ENCODE measurements at places on chromosomes 2 and 18. TPM values are rescaled to one million over a fixed set of nuclear protein-coding genes. Genes with fewer than 3 reads are reported as not detected.

The DPP4 gene
- total RNA-seq: 2.9 TPM

GRCh38 chr2:64414736-64415435, 39.1 kb upstream of the LGALSL start:
- no peak for DNase-seq

GRCh38 chr2:122180972-122181371, 425.5 kb downstream of the TSN start:
- no peak for DNase-seq

DNA sequence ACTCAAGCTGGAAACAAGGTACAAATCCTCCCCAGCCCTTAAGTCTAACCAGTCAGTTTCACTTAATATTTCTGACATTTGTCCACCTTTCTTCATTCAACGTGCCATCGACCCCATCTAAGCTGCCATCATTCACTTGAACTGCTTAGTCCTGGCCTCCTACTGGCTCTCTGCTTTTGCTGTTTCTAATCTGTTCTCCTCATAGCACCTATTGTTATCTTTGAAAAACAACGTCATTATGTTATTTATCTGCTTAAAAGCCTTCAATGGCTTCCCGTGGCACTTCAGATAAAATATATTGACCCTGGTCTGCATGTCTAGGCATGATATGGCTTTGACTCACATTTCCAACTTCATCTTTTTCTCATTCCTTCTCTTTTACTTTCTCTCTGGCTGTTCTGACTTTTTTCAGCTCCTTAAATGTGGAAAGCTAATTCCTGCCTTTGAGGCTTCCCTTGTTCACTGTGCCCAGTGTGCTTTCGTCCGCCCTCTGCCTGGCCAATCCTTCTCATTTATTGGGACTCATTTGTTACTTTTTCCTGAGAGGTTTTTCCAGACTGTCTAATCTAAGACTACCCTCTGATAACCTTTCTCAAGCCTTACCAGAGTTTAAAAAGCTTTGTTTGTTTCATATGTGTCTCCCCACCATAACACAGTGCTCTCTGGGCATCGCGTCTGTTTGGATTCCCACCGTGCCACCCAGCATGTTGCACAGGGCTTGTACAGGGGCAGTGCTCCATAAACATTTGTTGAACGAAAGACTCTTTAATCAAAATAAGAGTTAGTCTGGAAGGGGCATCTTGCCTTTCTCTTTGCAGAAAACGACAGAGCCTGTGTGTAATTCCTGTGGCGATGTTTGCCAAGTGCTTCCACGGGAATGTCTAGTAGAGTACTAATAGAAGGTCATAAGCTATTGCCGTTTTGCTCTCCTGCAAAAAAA, 183.9 kb downstream of the FMNL2 start:
- peak; percentile 66 for DNase-seq

The RFX8 gene
- not detected for total RNA-seq

GRCh38 chr18:74651327-74652128, 53.9 kb downstream of the ZNF407 start:
- no peak for DNase-seq

The IL36A gene
- total RNA-seq: 6.3 TPM

The QPCT gene
- 7.6 TPM for total RNA-seq

- no peak for DNase-seq
Observed at GRCh38 chr2:201472411-201472810, 20.9 kb downstream of the STRADB start.

The UGT1A10 gene
- not detected for total RNA-seq

The DSC3 gene
- 193 TPM for total RNA-seq

DNA sequence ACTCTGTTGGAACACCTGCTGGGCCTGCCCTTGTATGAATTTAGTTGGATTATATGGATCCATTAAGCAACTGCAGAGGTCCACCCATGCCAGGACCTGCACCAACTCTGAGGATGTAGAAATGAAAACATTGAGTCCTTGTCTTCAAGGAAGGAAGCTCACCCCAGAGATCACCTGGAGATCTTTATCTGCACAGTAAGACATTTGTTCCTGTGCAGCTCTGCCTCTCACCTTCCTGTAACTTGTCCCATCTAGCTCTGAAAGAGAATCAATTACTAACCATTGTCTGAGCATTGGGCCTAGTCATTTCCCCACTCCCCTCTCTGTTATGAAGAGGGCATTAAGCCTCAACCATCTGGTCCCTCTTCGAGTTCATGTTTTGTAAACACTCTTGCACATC, 105.2 kb upstream of the YWHAQ start:
- DNase-seq: no peak

- no peak for DNase-seq
Observed at GRCh38 chr2:230957756-230958391, 32.8 kb upstream of the GPR55 start.

DNA sequence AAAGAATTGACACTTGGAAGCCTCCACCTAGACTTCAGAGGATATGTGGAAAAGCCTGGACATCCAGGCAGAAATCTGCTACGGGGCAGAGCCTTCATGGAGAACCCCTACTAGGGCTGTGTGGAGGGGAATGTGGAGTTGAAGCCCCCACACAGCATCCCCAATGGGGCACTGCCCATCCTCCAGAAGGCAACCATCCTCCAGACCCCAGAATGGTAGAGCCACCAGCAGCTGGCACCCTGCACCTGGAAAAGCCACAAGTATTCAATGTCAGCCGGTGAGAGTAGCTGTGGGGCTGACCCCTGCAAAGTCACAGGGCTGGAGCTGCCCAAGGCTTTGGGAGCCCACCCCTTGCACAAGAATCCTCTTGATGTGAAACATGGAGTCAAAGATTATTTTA, 53.6 kb upstream of the SNTG2 start:
- no peak for DNase-seq

DNA sequence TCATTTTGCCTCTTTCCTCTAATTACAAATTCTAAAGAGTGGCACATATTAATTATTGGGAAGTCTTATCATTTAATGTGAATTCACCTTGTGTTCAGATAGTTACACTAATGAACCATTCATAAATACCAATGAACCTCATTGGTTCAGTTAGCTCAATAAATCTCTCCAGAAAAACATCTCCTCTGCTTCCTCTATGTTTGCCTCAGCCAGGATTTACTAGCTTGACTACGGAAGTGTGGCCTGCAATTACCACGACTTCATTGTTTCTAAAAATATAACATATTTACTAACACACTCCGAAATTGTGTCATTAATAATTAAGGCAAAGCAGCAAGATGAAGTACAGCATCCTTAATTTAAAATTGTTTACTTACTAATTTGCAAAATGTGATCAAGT, 103.3 kb downstream of the PLA2R1 start:
- DNase-seq: no peak

The AGPS gene
- 34.8 TPM for total RNA-seq

The C2orf68 gene
- total RNA-seq: 18.8 TPM

The IL1RL1 gene
- total RNA-seq: 65.8 TPM

GRCh38 chr2:177530561-177530960, 138.0 kb downstream of the AGPS start:
- no peak for DNase-seq

- DNase-seq: peak; percentile 63
Observed at GRCh38 chr18:54802686-54803395, 25.4 kb upstream of the RAB27B start.

The CIB4 gene
- not detected for total RNA-seq

DNA sequence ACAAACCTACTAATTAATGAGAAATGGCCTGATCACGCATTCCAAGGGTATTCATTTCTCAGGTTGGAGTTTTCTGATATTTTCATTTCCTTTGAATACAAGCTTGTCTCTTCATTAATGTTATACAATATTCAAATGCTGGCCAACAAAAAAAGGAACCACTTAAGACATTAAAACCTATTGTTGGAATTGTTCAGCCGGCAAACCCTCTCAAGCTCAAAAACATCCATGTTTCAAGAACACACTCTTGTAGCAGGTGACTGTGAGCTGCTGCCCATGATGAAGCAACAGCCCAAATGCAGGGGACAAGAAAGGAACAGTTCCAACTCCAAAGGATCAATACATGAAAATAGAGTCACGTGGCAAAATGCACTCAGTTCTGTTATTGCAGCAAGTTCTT, 454.5 kb downstream of the BCL11A start:
- DNase-seq: no peak

GRCh38 chr18:9810994-9811705, 74.6 kb upstream of the TXNDC2 start:
- no peak for DNase-seq

DNA sequence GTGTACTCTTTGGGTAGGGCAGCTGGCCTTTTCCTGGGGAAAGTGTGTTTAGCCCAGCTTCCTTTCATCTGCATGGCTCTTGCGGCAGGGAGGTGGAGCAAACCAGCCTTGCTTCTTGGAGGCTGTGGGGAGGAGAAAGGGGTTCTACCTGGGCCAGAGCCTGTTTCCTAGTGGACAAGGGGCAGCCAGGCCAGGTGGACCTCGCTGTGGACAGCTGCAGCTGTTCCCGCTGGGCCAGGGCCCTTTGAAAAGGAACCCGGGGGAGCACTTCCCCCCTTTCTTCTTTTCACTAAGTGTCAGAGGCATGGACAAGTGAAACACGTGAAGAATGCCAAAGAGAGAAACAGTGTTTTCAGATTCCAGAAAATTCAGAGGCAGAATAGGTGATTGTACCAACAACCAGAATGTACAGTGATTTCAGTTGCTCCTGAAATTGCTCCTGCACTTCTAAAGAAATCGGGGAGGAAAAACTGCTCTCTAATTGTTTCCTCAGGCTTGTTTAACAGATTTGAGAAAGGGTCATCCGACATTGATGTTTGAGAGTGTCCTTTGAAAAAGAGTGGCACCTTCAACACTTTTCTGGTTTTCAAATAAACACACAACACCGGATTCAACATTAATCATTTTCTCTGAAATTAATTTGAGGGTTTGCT, 3.9 kb downstream of the GLI2 start:
- no peak for DNase-seq

DNA sequence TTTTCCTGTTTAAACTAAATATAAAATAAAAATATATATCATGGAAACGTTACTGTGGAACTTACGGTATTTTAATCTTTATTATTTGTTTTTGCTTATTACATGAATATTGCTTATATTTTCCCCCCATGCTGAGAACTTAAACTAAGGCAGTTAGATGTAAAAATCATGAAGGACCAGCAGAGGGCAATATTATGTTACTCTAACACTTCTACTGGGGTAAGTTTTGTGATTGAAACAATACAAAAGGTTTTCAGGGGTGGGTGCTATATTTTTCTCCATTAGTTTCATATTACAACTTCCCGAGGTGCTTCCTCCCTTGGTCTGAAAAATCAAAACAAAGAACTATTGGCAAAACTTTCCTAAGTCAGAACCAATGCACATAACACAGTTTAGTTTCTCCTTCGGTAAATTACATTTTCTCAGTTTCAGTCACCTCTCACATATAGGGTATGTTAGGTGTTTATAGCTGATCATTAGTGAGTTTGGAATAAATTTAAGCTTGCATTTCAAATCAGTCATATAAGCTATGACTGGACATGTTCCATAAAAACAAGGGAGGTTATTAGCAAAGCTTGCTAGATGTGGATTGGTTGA, 54.8 kb downstream of the ZNF407 start:
- peak; percentile 52 for DNase-seq

The RESP18 gene
- total RNA-seq: not detected

The RIF1 gene
- total RNA-seq: 25.3 TPM

- DNase-seq: no peak
Observed at GRCh38 chr2:112818094-112818902, 18.3 kb downstream of the IL1B start.

The SFTPB gene
- not detected for total RNA-seq

DNA sequence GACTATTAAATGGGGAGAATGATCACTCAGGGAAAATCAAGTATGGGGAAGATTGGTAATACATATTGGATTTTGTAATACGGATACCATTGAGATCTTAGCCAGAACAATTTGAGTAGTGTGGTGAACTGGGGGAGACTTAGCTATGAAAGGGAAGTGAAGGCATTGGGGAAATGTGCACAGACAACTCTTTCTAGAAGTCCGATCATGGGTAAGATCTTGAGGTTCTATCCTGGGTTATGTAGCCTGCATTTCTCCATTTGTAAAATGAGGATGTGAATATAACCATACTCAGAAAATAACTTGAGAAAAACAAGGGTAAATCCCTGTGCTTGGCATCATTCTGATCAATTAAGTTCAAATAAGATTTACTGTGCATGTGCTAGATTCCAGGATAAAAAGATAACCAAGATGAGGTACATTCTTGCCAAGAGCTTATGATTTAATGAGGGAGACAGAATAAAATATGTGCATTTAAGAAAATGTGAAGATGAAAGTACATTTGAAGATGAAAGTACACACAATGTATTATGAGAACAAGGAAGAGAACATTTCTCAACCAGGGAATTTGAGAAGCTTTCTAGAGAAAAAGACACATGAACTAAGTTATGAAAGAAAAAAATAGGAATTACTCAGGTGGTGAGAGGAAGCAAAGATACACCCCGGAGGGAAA, 49.5 kb downstream of the SLC40A1 start:
- no peak for DNase-seq

DNA sequence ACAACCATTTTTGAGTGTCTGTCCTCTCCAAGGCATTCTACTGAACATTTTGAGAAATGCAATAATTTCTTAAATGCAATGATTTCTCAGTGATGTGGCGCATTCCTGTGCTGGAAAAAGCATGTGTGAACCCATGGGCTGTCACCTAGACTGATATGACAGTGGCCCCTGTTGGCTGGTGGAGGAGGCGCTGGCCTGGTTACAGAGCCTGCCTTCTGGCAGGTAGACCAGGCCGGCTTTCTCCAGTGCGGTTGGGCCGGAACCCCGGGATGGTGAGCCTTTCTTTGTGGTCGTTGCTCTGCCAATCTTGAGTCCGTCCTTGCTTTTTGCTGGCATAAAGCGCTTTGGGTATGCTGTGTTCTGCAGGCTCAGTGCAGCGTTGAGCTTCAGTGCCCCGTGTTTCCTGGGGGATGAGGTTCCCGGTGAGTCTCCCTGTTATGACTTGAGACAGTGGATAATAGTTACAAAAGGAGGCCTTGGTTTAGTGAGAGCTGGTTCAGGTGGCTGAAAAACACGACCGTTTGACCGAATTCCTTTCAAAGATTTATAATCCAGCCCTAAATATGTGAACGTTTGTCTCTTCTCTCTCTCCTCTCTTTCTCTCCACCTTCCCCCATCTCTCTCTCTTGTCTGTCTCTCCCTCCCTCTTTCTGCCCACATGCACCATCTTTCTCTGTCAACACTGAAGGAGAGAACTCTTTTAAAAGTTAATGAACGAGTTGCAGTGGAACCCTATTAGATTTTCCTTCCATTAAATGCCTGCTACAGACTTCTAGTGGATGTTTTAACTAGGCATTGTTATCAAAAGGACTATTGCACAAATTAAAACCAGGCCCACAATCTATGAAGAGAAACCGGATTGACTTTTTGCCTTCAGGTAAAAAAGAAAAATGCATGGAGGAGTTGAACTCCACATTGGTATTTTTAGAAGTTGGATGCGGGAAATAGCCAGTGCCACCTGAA, 34.0 kb downstream of the TSHZ1 start:
- DNase-seq: no peak
